ENCODE measurements at places on chromosomes 2 and 18.

DNA sequence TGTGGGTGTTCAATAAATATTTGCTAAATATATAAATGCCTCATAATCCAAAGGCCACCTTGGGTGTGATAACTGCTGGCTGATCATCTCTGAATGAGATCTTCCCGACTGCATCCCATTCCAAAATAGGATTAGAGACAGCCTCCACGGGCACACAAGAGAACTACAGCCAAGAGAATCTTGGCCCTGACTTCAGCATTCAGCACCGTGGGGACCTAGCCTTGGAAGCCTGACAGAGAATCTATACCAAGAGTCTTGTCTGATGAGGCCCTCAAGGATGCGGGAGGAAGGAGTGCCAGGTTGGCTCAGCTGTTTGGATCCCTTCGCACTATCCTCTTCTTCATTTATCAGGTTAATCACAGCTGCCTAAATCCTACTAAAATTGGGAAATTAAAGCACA is 85.8 kb downstream of the RBM43 start:
- no peak for DNase-seq

GRCh38 chr2:7180638-7181370 is 263.6 kb downstream of the RNF144A start:
- DNase-seq, result peak; percentile 55

GRCh38 chr2:85853499-85854165 is 35.2 kb downstream of the ST3GAL5 start:
- no peak for DNase-seq

DNA sequence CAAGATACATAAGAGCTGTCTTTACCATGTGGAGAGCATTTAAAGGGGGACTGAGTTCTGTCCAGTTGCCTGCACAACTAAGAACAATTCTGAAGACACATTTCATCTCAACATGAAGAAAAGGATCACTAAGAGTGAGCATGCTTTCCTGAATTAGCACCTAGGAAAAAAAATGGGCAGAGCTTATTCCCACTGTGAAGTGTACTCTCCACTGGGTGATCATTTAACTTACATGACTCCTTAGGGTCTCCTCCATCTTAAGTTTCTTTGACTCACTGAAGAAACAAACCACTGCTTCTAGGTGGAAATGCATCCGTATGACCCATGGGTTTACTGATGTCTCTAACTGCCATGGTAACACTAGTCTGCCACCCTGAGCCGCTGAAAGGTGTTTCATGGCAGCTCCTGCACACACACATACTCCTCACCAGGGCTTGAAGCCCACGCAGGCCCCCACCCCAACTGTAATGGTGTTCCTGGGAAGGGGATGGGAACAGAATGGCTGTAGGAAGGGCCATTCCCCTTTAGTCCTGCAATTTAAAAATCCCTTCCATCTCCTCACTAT is 27.1 kb downstream of the HDLBP start:
- DNase-seq, result no peak

- DNase-seq, result peak; percentile 14
Observed at GRCh38 chr18:76075777-76076176, 419.3 kb downstream of the ZNF516 start.

DNA sequence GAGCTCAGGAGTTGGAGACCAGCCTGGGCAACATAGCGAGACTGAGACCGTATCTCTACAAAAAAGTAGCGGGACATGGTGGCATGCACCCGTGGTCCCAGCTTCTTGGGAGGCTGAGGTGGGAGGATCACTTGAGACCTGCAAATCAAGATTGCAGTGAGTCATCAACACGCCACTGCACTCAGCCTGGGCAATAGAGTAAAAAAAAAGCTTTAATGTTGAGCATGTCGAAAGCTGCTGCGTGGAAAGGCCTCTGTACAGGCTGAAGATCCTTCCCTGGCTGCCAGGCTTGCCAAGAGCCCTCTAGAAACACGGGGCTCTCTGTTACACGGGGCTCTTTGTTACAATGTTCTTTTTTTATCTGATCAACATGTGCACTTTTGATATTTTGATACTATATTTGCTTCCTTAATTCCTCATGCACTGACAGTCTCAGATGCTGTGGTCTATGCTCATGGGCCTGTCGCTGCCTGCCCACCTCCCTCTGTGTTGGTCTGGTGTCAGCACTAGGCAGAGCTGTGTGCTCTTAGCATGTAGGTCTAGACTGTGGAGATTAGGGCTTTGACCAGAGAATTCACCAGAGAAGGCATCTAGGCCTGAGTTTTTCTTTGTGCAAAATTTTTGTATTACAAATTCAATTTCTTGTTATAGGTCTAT is 18.7 kb downstream of the CLK1 start:
- no peak for DNase-seq

DNA sequence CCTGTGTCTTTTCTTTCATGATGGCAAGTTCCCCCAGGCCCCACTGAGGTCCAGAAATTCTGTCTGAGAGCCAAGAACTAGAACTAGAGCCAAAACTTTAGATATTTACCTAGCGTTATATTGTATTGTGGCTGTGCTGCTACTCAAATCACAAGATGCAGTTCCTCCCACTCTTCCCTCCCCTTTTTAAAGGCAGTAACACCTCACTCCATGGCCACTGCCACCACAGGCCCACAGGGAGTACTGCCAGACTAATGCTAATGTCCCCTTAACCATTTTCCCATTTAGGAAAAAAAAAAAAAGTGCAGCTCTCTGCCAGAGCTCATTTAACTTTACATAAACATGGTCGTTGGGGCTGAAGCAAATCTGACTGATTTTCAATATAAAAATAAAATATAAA is 99.7 kb upstream of the KYNU start:
- DNase-seq, result no peak

GRCh38 chr18:39527465-39527864 is 1961.9 kb upstream of the CELF4 start:
- no peak for DNase-seq

DNA sequence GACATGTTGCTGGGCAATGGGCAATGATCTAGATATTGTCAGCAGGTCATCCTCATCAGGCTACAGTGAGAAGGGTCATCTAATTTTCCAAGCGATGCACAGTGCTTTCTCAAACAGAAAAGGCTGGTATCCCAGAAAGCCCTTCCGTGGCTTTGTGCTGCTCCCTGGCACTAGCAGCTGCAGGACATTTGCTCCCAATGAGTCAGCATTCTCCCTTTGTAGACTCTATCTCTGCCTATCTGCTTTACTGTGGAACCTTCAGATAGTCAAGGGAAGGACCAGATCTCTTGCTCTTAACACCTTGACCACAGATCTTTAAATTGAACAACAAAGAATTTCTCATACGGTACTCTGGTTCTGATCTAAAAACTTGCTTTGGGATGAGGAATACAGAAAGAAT is 101.4 kb downstream of the CDH2 start:
- DNase-seq, result no peak

GRCh38 chr2:187093771-187094412 is 244.9 kb upstream of the ZSWIM2 start:
- DNase-seq, result no peak
